Stimulated activated CD4-positive, alpha-beta T cell treated with anti-CD3 and anti-CD28 coated beads, Interleukin-1b, Interleukin-23, amount 100 ng/mL, for 1 hour (primary cell): ENCODE measurements at places on chromosomes 7 and 10.

GRCh38 chr10:95505084-95505610 is 56.0 kb downstream of the SORBS1 start:
- DNase-seq, result no peak

- DNase-seq, result no peak
Measured at GRCh38 chr7:36601601-36602000, 122.7 kb downstream of the AOAH start.

DNA sequence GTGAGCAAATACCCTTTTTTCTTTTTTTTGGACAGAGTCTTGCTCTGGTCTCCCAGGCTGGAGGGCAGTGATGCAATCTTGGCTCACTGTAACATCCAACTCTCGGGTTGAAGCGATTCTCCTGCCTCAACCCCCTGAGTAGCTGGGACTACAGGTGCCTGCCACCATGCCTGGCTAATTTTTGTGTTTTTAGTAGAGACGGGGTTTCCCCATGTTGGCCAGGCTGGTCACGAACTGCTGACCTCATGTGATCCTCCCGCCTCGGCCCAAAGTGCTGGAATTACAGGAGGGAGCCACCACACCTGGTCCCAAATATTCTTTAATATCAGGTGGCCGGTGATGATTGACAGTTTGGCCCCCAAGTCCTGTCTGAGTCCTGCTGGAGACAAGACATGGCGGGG is 6.6 kb downstream of the LAT2 start:
- DNase-seq, result no peak

DNA sequence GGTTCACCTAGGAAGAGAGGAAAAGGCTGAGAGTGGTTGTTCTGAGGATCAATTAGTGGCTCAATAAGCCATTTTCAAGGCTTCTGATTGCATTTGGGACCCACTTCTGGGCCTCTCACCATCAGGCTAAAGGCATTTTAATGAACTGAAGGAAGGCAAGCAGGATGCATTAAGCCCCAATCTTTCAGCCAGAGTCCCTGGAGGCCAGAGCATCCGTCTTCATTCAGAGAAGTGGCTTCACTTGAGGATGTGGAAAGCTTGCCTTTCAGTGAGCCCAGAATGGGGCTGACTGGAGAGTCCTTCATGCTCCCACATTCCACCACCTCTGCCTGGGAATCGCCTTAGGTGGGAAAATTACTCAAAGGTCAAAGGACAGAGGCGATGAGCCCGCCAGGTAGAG is 41.8 kb downstream of the COL17A1 start:
- no peak for DNase-seq

GRCh38 chr7:155844526-155844925 is 32.3 kb upstream of the SHH start:
- no peak for DNase-seq
